ENCODE measurements at places on chromosomes 2 and 18.

- DNase-seq, result no peak
Observed at GRCh38 chr2:29213888-29214291, 98.7 kb downstream of the CLIP4 start.

DNA sequence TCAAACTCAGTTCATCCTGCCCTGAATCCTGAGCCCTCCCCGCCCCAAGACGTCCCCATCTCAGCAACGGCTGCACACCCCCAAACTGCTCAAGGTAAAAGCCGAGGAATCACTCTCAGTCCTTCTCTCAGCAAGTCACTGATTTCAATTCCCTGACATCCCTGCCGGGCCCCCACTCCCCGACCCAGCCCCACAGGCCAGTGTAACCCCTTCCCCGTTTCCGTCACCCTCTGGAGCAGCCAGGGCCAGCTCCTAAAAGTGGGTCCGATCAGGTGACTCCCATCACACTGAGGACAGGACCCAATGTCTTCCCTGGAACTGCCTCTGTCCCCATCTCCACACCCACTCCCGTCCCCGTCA is 20.5 kb downstream of the SNORC start:
- no peak for DNase-seq

DNA sequence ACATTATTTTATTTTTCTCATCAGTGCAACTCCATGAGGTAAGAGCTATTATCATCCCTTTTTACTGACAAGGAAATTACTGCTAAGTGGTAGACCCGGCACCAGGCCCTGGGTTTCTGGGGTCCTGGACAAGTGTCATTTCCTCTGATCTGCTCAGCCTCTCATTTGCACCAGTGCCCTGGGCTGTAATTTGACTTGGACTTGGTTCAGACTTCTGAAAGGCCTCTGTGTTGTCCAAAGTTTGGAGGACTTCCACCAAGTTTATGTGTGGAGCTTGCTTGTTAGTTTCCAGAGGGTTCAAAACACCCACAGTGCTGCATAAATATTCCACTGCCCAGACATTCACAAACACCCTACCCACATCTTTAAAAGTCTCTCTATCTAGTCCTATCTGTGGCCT is 44.0 kb upstream of the PPP1CB start:
- no peak for DNase-seq

- no peak for DNase-seq
Observed at GRCh38 chr18:68041327-68041726, 524.8 kb upstream of the DSEL start.

- no peak for DNase-seq
Observed at GRCh38 chr2:159154366-159154765, 132.1 kb downstream of the WDSUB1 start.

DNA sequence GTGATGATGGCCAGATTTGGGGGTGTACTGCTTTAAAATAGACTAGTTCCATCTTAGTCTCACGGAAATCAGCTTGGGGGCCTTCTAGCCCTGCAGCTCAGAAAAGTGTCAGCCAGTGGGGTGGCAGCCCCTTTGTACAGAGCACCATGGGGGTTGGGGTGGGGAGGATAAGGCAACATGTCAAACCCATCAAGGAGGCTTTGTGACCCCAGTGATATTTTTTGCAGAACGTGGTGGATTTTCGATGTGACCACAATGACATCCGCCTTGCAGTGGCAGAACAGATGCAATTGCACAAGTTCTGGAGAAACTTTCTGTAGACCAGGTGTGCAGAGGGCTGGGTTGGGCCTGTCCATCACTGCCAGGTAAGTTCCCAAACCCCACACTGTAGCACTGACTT is 3.0 kb upstream of the CD8A start:
- peak; percentile 64 for DNase-seq

- no peak for DNase-seq
Observed at GRCh38 chr2:200345975-200346374, 39.5 kb downstream of the SPATS2L start.

GRCh38 chr18:63213331-63213900 is 106.2 kb downstream of the BCL2 start:
- no peak for DNase-seq

- DNase-seq, result no peak
Observed at GRCh38 chr2:215420471-215420935, 15.4 kb downstream of the FN1 start.

DNA sequence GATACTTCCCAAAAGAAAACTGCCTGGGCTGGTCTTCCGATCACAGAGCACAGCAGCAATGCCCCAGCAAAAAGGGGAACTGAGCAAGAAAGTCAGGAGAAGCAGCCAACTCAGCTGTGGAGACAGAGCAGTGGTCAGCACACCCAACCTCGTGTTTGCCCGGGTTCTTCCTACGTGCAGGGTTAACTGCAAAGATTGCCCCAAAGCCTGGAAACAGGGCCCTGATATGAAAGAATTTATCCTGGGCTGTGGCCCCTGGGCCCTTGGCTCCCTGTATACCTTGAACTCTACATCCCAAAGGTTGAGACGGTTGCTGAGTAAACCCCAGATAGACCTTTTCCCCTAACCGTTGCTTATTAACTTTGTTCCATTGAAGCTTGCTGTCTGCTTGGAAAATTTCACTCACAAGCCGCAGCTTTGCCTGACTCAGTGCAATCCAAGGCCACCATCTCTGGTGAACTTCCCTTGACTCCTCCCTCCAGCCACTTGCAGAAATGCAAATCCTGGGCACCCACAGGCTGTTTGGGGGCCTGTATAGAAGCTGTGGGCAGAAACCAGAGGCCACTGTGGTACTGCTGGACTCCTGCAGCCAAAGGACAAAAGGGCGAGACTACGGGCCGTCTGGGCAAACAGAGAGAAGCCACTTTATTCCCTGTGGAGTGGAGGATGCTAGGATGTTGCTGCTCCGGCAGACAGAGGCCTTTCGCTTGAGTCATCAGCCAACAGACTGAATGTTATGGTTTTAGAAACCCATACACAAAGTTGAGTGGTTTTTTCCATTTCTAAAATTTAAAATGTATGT is 18.2 kb downstream of the NRP2 start:
- no peak for DNase-seq

DNA sequence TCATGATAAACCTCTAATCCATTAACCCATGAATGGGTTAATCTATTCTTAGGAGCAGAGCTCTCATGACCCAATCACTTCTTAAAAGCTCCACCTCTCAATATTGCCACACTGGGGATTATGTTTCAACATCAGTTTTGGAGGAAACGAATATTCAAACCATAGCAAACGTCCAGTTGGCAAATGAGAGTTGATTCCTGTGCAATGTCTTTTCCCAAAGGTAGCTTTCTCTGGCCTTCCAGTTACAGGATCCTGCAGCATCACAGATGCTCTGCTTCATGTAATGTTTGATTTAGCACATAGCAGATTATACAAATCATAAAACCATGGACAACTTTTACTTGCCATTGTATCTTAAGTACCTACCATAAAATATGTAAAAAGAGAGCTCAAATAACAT is 481.0 kb downstream of the TNS1 start:
- no peak for DNase-seq

GRCh38 chr2:26162963-26163362 is 9.9 kb upstream of the GAREM2 start:
- no peak for DNase-seq

- peak; percentile 87 for DNase-seq
Observed at GRCh38 chr2:25877431-25878360, 591 bp downstream of the ASXL2 start.

DNA sequence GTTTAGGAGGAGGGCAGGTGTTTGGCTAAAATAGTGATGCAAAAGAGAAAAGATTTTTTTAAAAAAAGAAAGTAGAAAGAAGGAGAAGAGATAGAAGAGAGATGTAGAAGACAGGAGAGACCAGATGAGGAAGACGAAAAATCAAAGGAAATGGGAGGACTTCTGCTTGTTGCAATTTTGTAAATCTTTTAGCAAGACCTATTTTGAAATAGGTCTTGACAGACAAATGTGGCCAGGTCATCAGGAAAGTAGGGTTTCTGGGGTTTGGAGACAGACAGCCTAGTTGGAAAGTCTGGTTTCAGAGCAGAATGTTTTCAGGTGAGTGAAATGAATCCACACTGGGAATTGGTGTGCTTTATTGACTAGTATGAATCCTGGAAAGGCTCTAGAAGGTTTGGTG is 104.5 kb upstream of the CAVIN2 start:
- DNase-seq, result no peak

GRCh38 chr2:129762386-129763189 is 216.9 kb upstream of the RAB6C start:
- DNase-seq, result no peak

DNA sequence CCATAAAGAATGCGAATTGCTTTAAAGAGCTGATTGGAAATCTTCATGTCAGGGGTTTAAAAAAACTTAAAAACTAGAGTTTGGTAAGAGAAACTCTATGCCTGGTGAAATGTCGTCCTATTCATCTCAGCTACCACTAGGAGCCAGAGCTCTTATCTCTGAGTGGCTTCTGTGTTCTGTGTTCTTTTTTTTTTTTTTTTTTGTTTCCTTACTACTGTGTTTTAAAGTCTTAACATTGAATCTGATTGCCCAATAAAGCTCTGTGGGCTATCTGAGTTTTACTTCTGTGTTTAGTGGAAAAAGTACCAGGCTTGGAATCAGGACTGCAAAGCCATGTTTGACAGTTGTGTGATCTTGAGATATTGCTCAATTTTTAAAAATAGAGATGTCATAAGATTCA is 494.8 kb downstream of the RIT2 start:
- DNase-seq, result no peak

DNA sequence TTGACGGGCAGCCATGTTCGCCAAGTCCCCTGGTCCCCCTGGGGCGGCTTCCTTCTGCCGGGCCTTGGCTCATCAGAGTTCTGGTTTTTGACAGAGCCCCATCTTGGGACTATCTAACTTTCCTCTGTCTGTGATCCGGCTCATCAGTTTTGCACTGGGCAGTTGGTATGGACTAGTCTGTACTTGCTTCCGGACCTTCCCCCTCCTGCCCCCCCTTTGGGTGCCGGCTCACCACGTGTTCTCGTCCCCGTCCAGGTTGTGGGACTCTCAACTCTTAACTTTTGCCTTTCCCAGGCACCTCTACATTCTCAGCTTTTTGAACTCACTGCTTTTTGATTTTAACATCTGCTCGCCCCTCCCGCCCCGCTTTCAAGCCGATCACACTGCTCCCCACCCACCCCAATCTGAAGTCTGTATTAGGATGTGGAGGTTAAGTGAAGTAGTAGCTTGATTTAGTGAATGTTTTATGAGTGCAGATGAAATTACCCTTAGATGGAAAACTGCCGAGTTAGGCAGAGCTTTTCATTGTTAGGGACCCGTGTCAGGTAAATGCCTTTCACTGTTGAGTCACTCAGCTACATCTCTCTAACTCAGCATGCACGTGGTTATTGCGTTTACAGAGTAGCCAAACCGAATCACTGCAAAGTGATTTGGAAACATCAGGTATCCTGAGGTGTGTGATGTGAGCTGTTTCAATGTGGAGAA is 874 bp downstream of the WDR43 start:
- DNase-seq, result peak; percentile 38

- DNase-seq, result no peak
Observed at GRCh38 chr2:238915596-238915995, 67.7 kb downstream of the TWIST2 start.

- no peak for DNase-seq
Observed at GRCh38 chr2:119716284-119716672, 37.3 kb downstream of the TMEM177 start.

- DNase-seq, result peak; percentile 60
Observed at GRCh38 chr2:156908825-156909224, 348.7 kb upstream of the GALNT5 start.

DNA sequence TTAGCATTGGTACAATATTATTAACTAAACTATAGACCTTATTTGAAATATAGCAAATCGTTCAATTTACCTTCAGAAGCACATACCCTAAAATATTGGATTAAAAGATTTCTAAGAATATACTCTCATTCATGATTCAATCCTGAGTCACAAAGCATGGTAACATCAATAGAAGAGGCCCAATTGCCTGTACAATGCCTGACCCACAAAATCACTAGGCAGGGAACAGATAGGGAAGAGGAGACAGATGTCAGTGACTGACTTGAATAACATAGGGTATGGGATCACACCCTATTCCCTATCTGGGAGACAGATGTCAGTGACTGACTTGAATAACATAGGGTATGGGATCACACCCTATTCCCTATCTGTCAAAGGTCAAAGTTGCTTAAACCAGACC is 611.6 kb upstream of the VRK2 start:
- no peak for DNase-seq

DNA sequence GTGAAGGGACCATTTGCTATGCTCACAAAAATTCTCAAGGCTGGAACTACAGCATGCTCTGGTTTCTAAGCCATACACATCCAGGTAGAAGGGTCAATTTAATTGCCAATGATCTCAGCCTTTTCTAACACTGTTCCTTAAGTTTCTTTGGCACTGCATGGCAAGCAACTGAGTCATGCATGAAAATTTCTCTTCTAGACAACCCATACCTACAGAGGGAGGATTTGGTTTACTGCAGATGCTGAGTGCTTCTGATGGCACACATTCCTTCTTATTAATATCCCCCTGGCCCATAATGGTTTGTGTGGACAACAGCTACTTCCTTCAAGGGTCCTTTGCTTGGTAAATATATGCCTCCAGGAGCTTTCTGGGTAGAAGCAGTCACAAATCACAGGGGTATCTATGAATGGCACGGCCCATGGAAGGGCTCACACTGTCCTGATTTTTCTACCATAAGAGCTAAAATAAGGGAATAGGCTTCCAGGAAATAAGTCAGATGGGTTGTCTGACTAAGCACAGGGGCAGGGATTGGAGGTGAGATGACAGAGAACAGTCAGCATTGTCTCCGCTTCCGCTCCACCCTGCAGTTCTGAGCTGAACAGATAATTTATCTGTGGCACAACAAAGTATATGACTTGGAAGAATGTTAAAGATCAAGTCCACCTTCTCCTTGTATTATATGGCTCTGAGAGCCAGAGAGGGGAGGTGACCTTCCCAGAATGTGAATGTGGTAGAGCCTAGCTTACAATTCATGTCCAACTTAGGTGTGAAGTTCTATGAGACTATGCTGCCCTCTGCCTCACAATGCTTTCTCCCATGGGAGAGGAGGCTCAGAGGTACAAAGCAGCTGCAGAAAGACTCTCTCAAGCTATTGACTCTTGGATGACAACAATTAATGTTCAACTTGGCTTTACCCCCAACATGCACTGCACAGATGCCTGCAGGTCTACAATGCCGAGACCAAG is 199.2 kb upstream of the TNP1 start:
- DNase-seq, result no peak

DNA sequence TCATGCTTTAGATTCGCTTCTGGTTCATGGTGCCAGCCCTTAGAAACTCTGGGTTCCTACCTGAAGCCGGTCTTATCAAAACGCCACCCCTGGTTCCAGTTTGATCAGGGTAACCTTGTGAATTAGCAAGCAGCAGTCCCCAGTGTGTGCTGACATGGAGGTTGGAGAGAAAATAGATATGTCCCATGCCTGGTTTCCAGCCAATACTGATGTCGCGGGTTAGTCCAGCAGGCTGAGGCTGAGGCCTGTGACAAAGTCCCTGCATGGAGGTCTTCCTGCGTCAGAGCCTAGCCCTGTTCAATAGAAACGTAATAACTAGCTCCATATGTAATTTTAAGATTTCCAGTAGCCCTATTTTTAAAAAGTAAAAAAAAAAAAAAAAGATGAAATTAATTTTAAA is 28.2 kb downstream of the LPIN1 start:
- peak; percentile 8 for DNase-seq
